Cerebellar cortex (tissue), 1 donor: ENCODE measurements at places on chromosomes 3 and 15.

DNA sequence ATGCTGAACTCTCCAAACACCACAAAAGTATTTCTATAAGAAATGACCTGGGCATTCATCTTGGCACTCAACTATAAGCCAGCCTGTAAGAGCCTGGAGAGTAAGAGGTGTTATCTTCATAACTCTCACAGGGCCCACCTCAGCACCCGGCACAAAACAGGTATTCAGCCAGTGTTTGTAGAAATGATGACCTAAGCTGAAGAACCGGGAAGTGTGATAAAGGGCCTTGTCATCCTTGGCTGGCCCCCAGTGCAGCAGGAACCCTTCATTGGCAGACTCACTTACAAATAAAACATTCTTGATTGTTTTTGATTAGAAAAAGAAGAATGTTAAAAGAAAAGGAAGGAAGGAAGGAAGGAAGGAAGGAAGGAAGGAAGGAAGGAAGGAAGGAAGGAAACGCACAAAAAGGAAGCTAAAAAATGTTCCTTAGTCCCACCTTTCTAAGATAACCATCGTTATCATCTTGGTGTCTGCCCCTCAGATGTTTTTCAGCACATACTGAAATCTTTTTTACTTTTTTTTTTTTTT is 52.1 kb downstream of the DAPK2 start:
- DNase-seq, result no peak

GRCh38 chr3:12231431-12231830 is 57.4 kb upstream of the PPARG start:
- DNase-seq, result no peak

- peak; percentile 20 for DNase-seq
Observed at GRCh38 chr3:182241766-182242488, 530.2 kb downstream of the SOX2 start.

- peak; percentile 55 for DNase-seq
Observed at GRCh38 chr3:96814651-96815567, 515 bp downstream of the EPHA6 start.

DNA sequence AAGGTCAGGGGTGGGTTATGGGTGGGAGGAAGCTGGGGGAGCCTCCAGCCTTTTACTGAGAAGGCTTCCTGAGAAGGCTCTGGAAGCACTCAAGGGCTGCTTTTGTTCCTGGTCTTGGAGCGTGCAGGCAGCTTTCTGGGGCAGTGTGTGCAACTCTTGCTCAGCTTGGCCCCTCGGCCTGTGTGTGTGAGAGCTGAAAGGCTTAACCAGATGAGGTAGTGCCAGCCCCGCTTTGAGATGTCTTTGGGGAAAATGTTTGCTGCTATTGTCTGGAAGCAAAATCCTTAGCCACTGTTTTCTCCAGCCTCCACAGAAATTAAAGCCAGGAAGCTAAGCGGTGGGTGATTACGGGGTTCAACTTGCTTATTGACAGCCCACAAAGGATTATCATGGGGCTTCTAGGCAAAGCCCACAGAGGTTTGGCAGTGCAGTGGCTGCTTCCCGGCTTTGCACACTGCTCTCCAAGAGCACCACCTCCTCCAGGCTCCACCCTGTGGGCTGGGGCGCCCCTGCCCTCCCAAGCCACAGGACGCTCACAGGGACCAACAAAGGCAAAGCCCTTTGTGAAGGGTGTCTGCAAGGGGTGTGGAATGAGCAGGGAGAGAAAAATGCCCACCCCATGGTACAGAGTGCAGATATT is 121.7 kb upstream of the TLE3 start:
- DNase-seq, result no peak

GRCh38 chr15:85642065-85642692 is 152.5 kb downstream of the KLHL25 start:
- DNase-seq, result no peak

GRCh38 chr3:73291541-73291940 is 230.1 kb downstream of the EBLN2 start:
- no peak for DNase-seq

- DNase-seq, result no peak
Observed at GRCh38 chr15:50134524-50135024, 15.5 kb upstream of the ATP8B4 start.

GRCh38 chr15:62241135-62241770 is 76.2 kb upstream of the C2CD4B start:
- peak; percentile 10 for DNase-seq

DNA sequence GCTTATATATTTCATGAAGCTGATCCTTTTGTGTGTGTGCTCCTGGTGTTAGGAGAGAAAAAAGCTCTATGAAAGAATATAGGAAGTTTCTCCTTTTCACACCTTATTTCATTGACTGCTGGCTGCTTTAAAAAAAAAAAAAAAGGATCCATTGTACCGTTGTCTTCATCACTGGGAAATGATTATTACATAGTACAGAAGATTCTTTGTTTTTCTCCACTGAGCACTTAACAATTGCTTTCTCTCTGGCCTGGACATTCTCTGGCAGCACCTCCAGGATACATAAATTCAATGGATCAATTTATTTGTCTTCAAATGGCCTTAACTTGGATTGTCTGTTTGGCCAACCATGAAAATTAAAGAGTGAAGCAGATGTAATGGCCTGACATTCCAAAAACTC is 37.2 kb downstream of the DPH3 start:
- DNase-seq, result no peak

DNA sequence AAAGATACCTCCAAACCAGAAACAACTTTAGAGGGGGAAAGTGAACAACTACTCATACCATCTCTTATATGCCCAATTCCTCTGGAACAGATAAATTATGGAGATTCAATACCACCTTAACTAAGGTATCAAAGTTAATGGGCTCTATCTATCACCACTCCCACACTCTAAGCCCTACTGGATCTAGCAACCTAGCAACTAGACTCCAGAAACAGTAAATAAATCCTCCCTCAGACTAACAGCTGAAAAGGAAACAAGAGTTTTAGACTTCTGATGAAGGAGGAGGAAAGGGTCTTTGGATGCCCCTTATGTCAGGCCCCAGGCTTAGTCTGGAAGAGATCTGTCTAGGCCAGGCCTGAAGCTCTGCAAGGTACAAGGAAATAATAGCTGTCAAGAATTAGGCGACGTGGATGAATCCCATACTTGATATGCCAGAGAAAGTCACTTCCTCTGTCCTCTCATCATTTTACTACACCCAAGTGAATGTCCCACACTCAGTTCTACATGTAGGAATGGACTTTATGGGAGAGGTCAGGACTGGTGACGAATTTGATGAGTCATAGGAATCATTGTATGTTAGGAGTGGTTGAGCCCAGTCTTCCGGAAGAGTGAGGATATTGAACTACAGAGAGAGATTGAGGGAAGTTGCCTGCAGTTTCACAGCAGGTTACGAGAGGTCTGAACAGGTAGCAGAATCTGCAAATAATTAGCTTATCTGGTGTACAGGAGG is 113.8 kb downstream of the AKAP13 start:
- no peak for DNase-seq

- DNase-seq, result no peak
Observed at GRCh38 chr15:57118013-57118799, 199.8 kb downstream of the TCF12 start.

- DNase-seq, result no peak
Observed at GRCh38 chr15:100057281-100057680, 284.5 kb downstream of the ADAMTS17 start.

- DNase-seq, result no peak
Observed at GRCh38 chr3:111787556-111788463, 71.3 kb upstream of the PHLDB2 start.

GRCh38 chr3:71585887-71586809 is 2.6 kb upstream of the FOXP1 start:
- peak; percentile 64 for DNase-seq

DNA sequence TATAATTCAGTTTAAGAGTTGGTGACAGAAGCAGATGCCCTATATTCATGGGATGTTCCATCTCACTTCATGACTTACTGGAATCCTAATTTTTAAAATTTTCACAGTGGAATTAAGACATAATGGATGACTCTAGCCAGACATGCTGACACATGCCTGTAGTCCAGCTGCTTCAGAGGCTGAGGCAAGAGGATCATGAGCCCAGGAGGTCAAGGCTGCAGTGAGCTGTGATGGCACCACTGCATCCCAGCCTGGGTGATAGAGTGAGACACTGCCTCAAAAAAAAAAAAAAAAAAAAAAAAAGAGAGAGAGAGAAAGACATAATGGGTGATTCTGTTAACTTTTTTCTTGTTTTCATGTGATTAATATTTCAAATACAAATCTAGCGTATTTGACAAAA is 123.6 kb downstream of the KLHL25 start:
- DNase-seq, result no peak

DNA sequence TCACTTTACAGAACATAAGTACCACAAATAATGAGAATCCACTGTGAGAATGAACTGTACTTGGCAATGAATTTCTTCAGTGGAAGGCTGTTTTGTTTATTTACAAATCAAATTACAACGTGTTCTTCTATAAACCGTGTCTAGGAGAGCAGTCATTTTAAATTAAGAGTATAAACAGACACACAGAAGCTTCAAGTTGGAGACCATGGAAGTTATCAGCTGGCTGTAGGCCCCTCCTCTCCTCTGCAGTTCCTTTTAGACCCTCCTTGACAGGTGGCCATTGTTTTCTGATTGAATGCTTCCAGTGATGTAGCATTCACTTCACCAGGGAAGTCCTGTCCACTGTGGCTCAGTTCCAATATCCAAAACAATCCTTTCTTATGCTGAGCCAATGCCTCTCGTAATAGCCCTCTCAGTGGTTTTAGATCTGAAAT is 7.3 kb upstream of the MAPK6 start:
- DNase-seq, result peak; percentile 85

GRCh38 chr15:86399041-86399954 is 319.6 kb downstream of the AGBL1 start:
- no peak for DNase-seq

GRCh38 chr15:20659265-20659664 is 117.7 kb upstream of the GOLGA6L6 start:
- no peak for DNase-seq

DNA sequence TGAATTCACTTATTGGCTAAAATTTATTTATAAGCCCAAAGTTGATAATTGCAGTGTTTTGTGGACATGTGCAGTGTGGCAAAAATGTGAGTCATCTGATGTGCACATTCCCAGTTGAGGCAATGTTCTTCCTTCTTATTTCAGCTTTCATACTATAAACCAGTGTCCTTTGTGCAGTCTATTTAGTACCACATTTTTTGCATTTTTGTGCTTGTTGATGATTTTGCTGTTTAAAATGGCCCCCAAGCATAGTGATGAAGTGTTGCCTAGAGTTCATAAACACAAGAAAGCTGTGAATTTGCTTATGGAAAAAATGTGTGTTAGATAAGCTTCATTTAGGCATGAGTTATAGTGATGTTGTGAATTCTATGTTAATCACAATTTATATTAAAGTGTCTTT is 19.4 kb upstream of the IL20RB start:
- no peak for DNase-seq

DNA sequence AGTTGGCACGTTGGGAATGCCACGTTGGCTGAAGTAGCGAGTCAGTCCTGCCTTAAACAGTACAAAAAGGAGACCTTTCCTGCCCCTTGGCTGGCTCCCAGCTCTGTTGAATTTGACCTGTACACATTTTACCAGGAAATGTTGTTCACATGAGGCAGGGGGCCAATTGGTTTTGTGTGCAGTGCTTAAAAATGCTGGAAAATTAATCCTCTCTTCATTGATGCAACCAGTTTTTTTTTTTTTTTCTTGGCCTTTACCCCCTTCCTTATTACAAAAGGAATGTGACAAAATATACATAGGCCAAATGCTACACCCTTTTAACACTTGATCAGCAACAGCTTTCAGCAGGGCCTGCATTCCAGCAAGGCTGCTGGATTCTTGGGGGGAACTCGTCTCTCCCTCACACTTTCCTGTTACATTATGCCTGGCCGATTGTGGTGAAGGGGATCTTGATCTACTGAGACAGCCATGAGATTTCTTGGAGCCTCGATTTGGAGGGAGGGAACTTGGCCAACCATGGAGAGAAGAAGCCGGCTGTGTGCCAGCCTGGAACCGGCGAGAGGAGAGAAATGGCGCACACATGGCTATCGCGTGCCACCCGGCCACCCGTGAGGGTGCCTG is 93.1 kb downstream of the DNASE1L3 start:
- peak; percentile 91 for DNase-seq

GRCh38 chr15:81308260-81308659 is 15.7 kb downstream of the STARD5 start:
- DNase-seq, result no peak

DNA sequence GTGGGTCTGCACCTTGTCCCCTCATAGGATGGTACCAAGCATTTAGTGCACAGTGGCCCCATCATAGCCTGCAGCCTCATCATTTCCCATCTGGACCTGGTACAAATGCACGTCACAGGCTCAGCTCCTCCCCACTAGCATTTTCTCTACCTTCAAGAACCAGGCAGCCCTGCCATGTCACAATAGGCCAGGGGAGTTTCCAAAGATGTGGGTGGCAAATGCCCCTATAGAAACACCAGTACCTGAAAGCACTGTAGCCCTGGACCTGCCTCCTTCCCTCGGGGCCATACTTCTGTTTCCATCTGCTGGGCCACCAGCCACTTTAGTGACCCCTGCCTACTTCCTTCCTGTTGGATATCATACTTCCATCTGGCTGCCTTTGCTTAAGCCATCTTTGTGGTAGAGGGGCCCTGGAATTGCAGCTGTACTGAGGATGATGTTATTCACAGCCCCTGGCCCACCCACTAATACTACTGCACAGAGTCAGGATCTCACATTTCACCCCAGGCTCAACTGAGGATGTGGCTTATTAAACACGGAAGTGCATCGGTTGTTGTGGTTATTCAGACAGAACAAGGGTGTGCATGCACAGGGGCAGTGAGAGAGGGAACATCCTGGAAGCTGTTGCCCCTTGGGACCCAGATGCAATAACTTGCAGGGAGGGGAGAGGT is 3.8 kb downstream of the TCTA start:
- no peak for DNase-seq

- no peak for DNase-seq
Observed at GRCh38 chr3:94654096-94654495, 591.2 kb downstream of the NSUN3 start.

DNA sequence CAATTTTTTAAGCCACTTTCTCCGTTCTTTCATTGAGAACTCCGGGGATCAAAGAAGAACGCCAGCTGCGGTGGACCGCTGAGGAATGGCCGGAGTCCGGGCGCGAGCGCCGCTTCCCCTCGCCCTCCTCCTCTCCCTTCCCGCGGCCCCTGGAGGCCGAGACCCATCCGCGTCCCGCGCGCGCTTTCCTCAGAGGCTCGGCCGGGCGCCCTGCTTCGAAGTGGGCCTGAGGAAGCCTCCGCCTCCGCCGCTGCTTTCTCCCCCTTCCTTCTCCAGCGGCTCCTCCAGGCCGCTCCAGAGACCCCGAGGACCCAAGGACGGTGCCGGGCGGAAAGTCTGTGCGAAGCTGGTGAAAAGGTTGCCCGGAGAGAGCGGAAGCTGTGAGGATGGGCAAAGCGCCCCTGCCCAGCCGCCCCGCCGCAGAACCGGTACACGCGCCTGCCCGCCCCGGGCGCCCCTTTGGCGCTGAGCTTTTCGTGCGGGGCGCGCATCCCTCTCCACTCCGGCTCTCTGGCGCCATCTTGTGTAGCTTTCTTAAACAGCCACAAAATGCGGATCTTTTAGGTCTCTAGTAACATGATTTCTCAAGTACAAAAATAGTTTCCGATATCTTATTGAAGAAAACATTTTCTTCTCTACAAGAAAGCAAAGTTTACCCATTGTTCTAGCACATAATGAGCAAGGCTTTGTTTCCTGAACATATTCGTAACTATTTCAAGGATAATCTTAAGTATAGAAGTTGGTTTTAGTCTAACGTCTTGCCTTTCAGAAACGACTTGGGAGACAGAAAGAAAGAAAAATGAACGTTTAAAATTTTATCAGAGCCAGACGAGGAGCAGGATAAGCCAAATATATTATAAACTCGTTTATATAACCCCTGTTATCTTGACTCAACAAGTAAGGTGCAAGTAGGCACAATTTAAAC is 59.2 kb upstream of the FAM174B start:
- peak; percentile 76 for DNase-seq

- peak; percentile 83 for DNase-seq
Observed at GRCh38 chr3:16885593-16886302, 993 bp downstream of the PLCL2 start.
